ENCODE measurements at places on chromosomes 3 and 15.

- no peak for DNase-seq
Measured at GRCh38 chr15:74442604-74443003, 8.8 kb upstream of the SEMA7A start.

DNA sequence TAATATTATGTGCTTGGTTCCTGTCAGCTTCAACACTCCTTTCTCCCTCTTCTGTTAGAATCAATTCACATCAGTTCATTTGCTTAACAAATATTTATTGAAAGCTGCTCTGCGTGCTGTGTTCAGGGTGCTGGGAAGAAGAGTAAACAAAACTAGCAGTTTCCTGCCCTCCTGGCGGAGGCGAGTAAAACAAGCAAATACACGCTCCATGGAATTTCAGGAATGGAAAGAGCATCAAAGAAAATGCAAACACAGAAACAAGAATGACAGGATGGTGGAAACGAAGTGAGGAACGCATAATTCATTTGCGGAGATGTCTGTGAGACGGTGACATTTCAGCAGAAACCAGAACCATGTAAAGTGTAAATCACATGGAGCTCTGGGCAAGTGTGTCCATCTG, 49.4 kb upstream of the SPTSSB start:
- no peak for DNase-seq

- peak; percentile 78 for DNase-seq
Measured at GRCh38 chr15:67914537-67915460, 75.0 kb upstream of the RNU6-1 start.

DNA sequence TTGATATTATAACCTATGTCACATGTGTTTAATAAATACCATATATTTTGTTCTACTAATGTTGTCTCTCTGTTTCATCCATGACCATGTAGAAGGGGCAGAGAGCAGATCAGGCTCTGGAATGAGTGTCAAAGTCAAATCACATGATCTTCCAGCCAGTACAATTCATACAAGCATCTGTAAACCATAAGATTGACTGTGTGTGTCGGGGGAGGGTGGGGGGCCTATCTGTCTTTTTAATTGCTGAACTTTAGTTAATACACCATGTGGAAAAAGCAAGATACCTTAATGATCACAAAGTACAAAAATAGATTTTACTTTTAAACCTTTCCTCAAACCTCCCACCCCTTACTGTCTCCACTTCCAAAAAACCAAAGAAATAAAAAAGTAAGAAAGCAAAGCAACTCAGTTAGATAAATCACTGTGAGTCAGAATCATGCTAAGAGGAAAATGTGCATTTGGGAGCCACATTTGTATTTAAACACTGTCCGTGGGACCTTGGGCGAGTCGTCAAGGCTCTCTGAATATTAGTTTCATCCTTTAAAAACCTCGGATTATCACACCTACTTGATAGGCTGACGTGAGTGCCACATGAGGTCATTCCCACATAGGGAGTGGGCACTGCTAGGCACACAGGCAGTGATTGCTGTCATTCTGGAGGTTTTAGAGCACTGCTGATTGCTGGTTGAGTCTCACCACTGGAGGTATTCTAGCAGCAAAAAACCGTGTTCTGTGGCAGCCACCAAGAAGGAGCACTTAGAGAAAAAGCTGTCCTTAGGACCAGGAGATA, 21.0 kb upstream of the POLR2M start:
- DNase-seq: no peak

DNA sequence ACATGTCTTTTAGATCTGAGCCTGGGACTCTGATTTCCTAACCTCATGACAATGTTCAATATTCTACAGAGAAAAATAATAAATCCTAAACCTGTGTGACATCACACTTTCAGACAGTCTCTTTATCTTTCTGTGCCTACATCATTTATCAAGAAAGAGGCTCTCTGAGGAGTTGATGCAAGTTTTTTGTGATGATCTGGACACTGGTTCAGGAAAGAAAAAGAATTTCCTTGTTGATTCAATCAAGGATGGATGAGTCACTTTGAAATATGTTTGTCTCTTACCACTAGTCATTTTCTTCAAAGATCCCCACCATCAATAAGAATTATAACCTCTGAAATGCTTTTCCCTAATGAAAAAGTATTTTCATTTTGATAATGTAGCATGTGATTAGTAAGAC, 404.6 kb downstream of the WDR72 start:
- DNase-seq: no peak

GRCh38 chr3:44999782-45000181, 23.7 kb downstream of the EXOSC7 start:
- no peak for DNase-seq

DNA sequence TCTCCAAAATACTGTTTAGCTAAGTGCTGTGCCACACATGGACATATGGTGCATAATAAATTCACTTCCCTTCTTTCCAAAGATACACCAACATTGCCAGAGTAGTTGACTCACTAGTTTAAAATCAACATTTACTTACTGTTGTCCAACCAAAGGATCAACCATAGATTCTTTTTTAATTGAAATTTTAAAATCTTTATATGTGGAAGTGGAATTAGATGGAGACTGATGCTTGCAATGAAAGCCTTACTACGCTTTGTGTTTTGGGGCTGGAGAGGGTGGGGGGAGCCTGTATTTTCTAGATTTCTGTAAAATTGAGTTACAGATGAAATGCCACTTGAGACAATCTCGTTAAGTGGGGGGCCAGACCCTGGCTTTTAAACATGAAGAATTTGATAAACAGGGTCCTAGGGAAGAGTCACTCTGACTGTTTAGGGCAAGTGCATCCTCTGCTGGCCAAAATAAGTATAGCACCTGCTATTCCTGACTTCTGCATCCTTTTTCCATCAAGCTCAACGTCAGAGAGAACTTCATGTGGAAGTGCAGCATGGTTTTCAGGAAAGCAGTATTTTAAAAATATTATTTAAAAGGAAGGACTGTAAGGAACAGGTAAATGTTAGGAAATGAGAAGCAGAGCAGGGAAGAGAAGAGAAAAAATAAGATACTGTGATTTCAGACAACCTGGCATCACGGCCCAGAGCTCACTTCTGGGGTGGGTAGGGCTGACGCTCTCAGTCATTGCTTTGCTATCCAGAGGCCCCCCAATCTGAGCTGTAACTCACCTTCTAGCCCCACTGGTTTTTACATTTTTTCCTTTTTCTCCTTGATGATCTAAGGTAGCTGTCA, 76.7 kb downstream of the BOC start:
- no peak for DNase-seq

DNA sequence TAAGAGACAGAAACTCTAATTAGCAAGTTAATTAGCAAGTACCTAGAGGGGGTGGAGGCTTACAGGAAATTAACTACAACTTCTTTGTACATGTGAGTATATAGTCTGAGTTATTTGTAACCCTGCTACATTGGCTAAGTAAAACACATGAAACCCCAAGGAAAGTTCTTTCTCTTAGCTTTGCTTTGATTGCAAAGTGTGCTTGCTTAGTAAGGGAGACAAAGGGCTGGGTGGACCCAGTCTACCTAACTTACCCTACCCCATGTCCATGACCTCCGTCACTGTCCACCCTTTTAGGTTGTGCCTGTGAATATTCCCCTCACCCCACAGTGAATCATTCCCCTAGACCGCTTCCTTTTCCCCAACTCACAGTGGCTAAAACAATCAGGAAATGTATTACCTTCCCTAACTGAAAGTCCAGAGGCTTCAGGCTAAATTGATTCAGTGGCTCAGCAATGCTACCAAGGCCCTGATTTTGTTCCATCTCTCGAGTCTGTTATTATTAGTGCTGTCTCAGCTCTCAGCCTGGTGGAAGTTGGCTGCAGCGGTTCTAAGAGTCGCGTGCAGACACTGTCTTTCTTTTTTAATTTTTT, 31.1 kb upstream of the RYR3 start:
- DNase-seq: no peak

DNA sequence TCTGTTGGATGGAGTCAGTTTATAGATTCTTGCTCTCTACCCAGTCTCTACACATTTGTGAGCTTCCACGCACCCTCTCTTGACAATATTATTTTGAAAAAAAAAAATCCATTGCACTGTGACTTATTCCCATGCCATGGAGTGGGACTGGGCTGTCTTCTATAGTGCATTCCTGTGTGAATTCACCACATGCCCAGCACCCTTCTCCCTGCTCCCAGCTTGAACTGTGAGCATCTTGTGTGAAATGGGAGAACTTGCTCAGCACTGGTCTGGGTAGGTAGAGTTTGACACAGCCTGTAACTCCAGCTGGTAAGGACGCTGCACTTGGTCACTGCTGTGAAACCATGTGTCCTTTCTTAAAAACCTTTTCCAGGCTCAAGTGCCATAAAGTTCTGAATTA, 91.9 kb downstream of the ARNT2 start:
- no peak for DNase-seq

- DNase-seq: peak; percentile 66
Measured at GRCh38 chr3:118987477-118987876, 47.2 kb downstream of the IGSF11 start.

DNA sequence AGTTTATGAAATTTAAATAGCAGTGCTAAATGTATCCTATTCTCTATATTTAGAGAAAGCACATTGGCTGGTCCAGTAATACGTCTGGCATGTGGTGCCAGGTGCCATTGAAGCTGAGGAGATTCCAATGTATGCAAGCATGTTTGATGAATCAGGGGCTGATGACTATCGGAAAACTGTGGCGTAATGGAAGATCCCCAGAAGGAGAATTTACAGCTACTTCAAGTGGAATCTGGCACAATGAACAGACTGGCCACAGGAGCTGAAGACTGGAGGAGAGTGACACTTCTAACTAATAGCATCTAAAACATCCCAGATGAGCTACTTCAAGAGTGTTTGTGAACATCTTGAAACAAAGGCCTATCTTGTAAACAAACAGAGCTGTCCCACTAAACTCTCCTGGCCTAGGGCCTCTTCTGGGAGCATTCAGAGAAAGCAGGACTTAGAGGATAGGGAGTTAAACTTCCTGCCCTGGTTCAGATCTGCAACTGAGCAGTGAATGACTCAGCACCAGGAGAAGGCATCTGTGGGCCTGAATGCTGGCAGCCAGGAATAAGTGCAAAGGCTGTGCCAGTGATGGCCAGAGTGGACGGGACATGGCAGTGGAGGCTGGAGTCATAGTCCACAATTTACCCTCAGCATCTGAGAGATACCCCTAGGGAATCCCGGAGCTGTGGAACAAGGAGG, 15.2 kb upstream of the ACTC1 start:
- no peak for DNase-seq

DNA sequence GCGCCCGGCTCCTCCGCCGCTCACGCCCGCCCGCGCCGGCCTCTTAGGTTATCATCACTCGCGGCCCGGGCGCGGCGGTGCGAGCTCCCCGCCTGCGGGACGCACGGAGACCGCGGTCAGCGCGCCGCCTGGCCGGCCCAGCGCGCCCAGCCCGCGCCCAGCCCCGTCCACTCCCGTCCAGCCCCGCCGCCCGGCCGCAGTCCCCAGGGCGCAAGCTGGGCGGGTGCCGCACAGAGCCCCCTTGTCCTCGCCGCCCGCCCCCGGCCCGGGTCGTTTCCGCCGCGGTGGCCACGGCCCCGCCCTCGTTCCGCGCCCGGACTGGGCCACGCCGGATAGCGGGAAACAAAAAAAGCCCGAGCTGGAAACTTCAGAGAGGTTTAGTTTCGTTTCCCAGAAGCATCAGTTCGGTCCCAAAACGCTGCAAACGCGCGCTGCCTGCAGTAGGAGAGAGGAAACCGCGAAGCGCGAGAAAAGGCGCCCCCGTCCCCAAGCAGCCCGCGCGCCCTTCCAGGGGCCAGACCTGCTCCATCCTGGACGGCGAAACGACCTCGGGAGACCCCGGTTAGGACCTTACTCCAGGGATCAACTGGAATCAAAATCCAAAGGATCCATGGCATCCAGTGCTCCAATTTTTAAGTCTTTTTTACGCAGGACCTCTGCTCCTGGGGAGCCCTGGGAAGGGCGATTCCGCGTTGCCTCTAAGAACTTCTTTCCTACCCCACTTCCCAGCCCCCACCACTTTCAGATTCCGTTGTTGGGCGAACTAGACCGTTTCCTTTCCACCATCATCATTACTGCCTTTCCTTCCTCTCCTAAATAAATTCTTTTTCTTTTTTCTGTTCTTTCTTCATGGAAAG, at the start of gene ATP10A:
Gene ATP10A (minus strand): TSS at position 217 of the 857 bp plus-strand sequence. CDS start 231 bp downstream, outside the sequence.
- no peak for DNase-seq

DNA sequence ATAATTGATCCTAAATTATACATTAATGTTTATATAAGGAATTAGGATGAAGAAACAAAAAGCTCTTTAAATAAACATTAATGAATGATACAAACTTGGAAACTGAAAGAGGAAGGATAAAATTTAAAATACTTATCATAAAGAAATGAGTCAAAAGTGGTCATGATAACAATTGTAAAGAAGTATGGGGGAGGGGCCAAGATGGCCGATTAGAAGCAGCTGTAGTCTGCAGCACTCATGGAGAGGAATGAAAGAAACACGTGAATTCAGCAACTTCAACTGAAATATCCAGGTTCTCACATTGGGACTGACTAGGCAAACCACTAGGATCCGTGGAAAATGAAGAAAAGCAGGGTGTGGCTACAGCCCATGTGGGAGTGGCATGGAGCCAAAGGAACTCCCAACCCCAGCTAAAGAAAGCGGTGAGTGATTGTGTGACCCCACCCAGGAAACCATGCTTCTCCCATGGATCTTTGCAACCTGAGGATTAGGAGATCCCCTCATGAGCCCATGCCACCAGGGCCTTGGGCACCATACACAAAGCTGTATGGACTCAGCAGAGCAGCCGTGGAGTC, 13.1 kb upstream of the CP start:
- no peak for DNase-seq

- DNase-seq: peak; percentile 82
Measured at GRCh38 chr3:134464064-134464688, 21.6 kb downstream of the ANAPC13 start.

DNA sequence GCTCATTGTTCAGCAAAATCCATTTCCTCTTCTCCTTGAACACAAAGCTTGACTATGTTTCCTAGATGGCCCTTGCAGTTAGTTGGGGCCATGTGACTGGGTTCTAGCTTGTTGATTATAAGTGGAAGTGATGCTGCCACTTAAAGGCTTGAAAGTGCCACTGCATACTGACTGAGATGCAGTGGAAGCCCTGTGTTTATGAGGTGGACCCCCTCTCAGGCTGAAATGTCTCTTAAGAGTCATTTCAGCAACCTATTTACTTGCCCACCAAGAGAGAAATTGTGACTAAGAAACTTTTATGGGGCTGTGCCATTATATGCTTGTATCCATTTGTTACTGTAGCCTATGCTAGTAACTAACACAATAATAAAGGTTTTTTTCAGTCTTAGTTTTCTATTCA, 8.4 kb upstream of the ANP32A start:
- DNase-seq: no peak

GRCh38 chr15:74635228-74635627, 19.6 kb downstream of the CLK3 start:
- DNase-seq: peak; percentile 66

Measured in Right ventricle myocardium superior (tissue), 1 donor.